ENCODE measurements at places on chromosomes 12 and 14.

DNA sequence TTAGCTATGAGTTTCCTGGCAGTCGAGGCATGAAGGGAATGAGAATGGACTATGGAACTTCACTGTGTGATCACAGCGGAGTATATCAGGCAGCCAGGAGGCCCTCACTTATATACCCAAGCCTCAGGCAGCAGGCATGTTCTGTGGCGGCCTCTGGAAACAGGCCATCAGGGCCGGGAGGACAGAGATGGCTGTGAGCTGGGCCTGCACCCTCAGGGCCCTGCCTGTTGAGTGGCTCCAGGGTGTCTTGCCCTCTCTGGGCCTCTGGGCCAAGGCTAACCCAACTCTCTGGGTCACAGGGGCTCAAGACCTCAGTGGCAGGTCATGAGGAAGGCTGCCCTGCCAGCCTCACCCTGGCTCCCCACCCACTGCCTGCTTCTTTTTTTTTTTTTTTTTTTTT lies 33.9 kb upstream of the RCOR1 start:
- no peak for DNase-seq

DNA sequence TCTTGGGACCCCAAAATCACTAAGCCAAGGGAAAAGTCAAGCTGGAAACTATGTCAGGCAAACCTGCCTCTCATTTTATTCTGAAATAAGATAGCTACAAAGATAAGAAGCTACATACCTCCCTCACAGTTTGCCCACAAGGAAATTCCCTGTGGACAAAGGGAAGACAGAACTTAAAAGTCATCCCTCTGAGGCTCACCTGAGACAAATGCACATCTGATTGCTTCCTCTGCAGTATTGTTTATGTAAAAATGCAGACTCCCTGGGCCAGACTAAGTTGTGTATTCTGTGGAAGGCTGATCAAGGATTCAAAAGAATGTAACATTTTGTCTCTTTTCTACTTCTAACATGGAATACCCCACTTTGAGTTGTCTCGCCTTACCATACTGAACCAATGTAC lies 2.5 kb upstream of the PLBD1 start:
- no peak for DNase-seq

GRCh38 chr14:95516554-95517181 lies at the start of gene SYNE3:
Gene SYNE3 (minus strand): TSS chr14:95516650. CDS start chr14:95475821, 40,829 bp downstream.
- peak; percentile 45 for DNase-seq

DNA sequence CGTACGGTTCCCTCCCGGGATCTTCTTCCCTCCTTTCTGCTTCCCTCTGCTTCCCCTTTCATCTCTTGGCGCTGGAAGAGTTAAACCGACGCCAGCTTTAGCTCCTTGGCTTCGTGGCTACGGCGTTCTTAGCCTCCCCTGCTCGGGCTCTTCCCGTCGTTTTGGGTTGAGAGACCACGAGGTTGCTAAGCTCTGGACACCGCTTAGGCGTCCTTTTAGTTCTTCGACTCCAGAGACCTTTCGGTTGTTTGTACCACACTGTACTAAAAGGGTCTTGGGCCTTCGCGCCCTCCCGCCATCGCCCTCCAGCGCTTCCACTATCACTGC lies 545 bp downstream of the CPSF2 start:
- DNase-seq: no peak

GRCh38 chr12:26790645-26790994 lies 42.4 kb downstream of the ITPR2 start:
- DNase-seq: no peak

Measured in stimulated activated CD8-positive, alpha-beta memory T cell treated with anti-CD3 and anti-CD28 coated beads, Interleukin-2, amount 100 ng/mL, for 48 hours (primary cell).